SK-MEL-5 (cell line): ENCODE measurements at places on chromosomes 16 and 17. TPM values are rescaled to one million over a fixed set of nuclear protein-coding genes. Genes with fewer than 3 reads are reported as not detected.

- DNase-seq: no peak
Measured at GRCh38 chr17:28320215-28321061, 1.4 kb downstream of the TMEM97 start.

- DNase-seq: no peak
Measured at GRCh38 chr16:7167626-7168025, 165.0 kb upstream of the RBFOX1 start.

DNA sequence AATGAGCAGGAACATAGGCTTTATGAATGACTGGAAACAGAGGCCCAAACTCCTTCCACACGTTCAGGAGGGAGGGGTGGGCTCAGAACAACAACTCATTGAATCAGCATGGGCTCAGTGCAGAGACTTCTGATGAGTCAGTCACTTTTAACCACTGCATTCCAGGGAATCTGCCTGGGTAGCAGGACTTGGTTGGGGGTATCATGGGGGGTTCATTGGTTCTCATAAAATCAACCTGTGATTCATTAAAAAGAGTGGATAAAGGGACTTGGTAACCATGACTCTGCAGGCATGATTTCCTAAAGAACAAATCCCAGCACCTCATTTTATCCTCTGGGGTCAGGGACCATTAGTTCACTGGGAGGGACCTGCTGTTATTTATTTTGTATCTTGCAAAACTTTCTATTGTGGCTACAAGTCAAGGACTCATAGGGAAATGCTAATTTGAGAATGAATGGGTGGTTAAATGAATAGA lies 13.8 kb downstream of the ITGB3 start:
- DNase-seq: no peak

- DNase-seq: no peak
Measured at GRCh38 chr16:30853758-30854157, 40.1 kb downstream of the BCL7C start.

DNA sequence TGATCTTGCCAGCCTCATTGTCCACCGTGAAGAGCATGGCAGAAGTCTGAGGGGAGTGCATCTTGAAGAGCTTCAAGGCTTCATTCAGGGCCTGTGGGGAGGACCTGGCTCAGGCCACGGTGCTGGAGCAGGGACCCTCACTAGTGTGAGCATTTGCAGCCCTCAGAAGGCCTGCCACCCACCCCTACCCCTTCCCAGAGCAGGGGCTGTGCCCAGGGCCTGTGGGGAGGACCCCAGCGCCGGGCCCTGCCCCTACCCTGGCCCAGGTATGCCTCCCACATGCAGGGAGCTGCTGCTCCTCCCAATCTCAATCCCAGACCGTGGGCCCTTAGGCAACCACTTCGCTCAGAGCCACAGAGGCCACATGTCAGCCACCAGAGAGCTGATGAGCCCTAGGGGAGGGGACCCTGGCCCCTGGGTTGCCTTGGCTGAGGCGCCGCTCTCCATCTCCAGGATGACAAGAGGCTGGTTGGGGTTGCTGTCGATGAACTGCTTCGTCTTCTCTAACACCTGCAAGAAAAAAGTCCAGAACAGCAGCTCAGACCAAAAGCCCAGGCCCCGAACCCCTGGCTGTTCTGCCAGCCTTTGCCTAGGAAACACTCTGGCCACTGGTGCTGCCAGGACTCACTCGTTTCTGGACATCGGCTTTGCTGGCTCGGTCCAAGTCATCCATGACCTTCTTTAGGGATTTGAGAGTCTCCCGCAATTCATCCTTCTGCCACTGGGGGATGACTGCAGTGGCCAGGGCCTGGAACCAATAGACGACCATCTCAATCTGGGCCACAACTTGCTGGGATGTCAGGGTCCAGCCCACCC lies 1.8 kb upstream of the EXOSC6 start:
- DNase-seq: peak; percentile 45

The HBA1 gene
- not detected in 2 replicates for total RNA-seq
